ENCODE measurements at places on chromosomes 5 and 9.

- no peak for DNase-seq
These were observed 171.2 kb downstream of the CWC27 start for GRCh38 chr5:64939772-64940510.

GRCh38 chr5:159001247-159001646, 98.5 kb downstream of the EBF1 start:
- no peak for DNase-seq

DNA sequence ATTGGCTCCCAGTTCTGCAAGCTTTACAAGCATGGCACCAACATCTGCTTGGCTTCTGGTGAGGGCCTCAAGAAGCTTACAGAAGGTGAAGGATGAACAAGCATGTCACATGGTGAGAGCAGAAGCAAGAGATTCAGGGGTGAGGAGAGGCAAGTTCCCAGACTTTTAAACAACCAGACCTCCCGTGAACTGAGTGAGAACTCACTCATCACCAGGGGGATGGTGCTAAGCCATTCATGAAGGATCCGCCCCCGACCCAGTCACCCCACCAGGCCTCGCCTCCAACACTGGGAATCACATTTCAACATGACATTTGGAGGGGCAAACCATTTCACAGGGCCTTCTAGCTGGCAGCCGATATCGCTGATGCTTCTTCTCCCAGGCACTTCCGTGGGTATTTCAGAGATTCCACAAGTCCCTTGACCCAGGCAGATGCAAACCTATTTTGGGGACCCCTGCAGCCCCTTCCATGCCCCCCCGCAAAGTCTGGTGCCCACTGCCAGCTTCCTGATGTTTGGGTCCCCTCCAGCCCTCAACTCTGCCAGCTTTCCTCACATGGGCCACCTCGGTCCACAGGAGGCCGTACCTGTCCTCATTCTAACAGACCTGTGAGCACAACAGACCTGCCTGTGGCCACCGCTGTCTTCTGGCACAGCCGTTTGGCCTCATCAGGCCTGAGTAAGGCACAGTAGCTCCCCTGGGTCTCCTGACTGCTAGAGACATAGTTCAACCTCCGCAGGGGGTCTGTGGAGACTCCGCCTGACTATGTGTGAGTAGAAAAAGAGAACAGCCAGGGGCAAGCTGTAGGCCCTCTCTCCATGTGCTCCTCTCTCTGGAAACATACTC, 60.7 kb upstream of the ANGPTL2 start:
- no peak for DNase-seq

GRCh38 chr9:89477811-89478630, 19.9 kb downstream of the SEMA4D start:
- DNase-seq = no peak

DNA sequence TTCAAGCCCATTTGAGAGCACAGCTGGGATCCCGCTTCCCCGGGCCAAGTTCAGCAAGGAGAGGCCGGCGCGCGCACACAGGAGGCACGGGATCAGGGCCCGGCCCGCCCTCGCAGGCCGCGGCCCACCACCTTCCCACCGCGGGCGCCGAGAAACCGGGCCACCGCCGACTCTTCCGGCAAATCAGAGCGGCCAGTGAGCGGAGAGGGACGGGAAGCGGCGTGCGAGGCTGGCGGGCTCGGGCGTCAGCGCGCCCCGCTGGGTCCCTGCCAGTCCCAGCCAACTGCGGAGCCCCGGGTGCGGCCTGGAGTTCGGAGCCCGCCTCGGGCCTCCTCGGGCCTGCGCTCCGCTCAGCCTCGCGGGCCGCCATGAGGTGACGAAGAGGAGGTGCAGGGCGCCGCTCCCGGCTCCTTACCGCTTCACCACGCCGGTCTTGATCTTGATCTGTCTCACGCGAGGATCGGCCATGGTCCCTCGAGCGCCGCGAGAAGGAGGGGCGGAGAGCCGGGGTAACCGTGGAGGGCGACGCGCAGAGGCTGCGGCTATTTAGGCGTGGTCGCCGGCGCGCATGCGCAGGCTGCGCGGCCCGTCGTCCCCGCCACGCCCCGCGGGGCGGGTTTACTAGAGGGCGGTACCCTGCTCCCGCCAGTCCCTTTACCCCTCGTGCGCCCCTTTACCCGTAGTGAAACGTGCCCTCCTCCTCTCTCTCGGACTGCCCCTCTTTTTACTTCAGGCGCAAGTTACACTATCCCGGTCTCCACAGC, at the start of gene TBCA:
Gene TBCA (minus strand): TSS at position 550 of the 764 bp plus-strand sequence. CDS start 82 bp downstream, at position 468.
- peak; percentile 40 for DNase-seq

- DNase-seq = no peak
These were observed 61.7 kb downstream of the SLC38A9 start for GRCh38 chr5:55650386-55650785.

DNA sequence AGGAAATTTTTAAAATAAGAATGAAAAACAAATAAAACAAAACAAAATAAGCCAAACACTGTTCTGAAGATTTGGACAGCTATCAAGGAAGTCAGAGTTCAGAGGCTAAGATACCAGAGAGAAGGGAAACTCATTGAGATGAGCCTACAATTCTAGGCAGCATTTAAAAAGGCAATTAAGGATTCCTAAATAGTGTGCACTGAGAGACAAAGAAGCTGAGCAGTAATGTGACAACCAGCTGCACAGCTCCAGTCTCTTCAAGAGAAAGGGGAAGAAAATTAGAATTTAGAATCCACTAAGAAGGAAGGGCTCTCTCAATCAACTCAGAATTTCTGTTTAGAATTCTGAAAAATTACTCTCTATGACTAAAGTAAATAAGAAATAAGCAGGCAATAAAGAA, 246.7 kb upstream of the COX7C start:
- no peak for DNase-seq

DNA sequence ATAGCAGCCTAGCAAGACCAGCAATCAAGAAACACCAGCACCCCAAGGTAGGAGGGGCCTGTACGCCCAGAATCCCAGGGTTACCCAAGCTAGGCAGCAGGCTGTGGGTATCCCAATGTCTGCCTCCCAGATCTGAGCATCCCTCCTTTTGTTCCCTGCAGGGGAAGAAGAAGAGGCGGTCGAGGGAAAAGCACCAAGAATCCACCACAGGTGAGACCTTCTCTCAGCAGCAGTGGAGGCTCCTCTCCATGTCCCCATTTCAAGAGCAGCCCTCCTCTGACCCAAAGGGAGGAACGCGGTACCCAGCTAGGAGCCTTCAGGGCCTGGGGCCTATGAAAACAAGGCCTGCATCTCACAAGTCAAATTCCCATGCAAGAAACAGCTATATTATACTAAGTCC, 28.9 kb downstream of the TCF7 start:
- no peak for DNase-seq

DNA sequence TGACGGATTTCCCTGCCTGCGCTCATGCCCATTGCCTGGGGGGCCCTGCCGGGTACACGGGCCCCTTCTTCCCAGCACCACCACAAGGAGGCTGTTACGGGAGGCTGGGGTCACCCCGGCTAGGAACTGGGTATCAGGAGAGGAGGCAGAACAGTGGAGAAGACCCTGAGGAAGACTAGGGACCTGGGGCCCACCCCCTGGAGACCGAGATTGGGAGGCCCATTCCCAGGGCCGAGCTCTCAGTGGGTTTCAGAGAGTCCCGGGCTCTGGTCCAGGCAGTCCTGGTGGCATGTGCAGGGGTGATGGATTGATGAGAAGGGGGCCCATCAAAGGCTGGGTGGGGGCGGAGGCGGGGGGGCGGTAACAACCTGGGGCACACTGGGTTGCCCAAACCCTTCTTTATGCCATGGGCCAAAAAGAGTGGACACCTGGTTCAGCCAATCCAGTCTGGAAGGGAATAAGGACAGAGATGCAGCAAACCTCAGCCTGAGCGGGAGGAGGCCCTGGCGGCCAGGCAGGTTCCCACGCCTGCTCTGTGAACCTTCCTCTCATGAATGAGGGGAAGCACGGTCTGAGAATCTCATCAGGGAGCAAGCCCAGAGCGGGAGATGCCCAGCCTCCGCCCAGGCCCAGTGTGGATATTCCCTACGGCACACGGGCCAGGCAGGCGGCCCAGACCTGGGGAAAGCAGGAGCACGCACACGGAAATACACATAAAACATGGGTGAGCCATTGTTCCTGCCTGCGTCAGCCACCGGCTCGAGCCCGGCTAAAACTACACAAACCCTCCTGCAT, 785 bp upstream of the P4HA2 start:
- no peak for DNase-seq

DNA sequence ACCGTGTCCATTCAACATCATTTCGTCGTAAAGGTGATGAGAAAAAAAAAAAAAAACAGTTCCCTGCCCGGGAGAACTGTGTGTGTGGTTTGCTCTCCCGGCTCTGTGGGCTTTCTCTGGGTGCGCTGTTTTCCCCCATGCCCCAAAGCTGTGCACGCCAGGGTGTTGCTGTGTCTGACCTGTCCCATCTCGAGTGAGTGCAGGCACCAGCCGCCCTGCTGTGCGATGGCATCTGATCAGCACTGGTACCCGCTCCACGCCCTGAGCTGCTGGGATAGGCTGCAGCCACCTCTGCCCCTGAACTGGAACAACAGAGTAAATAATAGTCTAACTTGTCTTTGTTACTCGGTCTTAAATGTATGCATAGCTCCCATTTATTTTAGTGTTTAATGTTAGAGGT, 33.3 kb downstream of the CEP72 start:
- no peak for DNase-seq

- no peak for DNase-seq
These were observed 593.9 kb upstream of the GRAMD2B start for GRCh38 chr5:125829349-125829748.

DNA sequence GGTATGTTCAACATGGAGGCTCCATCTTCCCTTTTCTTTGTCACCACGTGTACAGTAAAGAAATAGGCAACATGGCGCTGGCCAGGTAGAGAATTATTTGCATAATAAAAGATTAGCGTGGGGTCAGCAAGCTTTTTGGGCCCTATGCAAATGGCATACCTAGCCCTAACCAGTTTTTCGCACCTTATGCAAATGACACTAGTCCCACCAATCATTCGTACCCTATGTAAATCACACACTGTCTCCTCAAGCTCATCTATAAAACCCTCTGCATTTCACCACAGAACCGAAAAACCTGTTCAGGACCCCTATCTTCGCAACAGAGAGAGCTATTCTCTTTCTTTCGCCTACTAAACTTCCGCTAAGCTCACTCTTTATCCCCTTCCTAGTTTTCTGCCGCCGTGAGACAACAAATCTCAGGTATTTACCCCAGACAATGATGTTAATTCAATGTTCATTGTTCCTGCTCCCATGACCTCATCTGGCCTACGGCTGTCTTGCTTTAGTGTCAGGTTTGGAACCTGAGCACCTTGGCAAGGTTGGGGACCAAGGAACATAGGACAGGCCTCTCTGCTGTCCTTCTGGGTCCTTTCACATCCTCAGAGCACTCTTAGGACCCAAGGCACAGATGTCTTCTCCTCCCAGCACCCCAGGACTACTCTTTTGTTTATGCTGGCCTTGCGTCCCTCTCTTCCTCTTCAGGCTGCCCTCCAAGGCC, 180.7 kb upstream of the RAI14 start:
- DNase-seq = no peak

DNA sequence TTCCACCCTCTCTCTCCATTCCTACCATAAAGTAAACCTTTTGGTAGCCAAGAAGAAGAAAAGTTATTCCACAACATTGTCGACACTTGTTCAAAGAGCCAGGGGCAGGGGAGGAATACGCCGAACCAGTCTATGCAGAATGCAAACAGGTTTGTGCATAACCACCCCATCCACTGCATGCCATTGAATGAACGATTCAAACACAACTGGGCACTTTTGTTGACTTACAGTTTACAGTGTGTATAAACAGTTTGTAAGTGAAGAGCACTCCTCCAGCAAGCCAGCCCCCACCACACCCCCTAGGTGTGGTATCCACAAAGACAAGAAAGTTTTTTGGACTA, 6.8 kb upstream of the S1PR3 start:
- no peak for DNase-seq

- no peak for DNase-seq
These were observed 1.0 kb downstream of the TRPC7 start for GRCh38 chr5:136364307-136364706.

DNA sequence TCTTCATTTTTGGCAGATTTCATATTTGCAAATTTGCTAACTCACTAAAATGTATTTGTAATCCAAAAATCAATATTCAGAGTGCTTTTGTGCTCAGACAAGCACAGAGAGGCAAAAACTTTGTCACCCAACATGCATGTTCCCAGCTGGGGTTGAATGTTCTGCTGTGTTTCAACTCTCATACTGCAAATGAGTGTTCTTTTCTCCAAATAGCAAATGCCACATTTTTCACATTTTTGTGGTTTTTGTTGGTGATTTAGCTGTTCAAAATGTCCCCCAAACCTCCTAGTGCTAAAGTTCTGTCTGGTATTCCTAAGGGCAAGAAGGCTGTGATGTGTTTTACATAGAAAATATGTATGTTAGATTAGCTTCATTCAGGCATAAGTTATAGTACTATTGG, 87.3 kb upstream of the PCSK5 start:
- no peak for DNase-seq

DNA sequence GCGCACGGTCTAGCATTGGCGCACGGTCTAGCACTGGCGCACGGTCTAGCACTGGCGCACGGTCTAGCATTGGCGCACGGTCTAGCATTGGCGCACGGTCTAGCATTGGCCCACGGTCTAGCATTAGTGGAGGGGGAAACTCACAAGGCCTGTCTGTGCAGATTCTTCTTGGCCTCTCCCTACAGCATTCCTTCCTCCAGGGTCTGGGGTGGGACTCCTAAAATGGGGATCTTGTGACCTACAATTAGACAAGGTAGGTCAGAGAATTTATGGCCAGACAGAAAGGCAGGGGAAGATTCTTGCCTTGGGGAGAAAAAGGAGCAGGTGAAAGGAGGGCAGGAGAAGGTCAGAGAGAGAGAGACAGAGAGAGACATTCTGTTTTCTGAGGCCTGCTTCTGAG, 5.4 kb upstream of the GBGT1 start:
- no peak for DNase-seq

- no peak for DNase-seq
These were observed 35.3 kb upstream of the SMARCA2 start for GRCh38 chr9:1979741-1980367.

DNA sequence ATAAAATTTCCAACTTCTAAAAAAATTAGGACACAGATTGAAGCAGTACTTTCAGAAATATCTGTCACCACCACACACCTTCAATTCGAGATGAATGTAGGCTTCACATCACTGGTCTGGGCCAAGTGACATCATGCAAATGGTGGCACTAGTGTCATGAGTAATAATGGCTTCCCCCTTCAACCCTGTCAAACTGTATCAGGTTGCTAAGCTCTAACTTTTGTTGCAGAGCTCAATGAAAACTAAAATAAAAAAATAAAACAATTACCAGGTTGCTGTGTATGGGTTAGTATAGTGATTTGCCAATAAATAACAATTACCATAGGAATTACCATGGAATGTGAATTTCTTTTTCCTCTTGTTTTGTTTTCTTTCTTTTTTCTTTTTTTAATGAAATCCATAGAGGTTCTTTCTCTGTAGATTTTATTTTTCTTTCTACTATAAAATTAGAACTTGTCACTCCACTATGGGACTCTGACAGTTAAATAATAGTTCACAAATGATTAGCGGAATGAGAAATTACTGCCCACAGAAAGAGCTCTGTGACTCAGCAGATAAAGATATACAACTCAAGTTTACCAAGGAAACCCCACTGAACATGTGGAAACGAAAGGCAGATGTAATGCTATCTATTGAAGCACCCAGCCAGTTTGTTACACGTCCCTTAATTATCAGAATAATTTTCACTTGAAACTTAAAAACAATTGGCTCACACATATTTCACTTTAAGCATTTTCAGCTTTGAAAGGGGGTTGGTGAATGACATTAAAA, 783.8 kb upstream of the WWC1 start:
- no peak for DNase-seq

Data from esophagus squamous epithelium (tissue), 5 donors.